ENCODE measurements at places on chromosomes 1 and 21. TPM values are rescaled to one million over a fixed set of nuclear protein-coding genes. Genes with fewer than 3 reads are reported as not detected.

GRCh38 chr21:45277101-45278045 lies 10.3 kb downstream of the POFUT2 start:
- DNase-seq = no peak

- no peak for DNase-seq
Measured at GRCh38 chr1:109792056-109792831, 28.5 kb upstream of the EPS8L3 start.

DNA sequence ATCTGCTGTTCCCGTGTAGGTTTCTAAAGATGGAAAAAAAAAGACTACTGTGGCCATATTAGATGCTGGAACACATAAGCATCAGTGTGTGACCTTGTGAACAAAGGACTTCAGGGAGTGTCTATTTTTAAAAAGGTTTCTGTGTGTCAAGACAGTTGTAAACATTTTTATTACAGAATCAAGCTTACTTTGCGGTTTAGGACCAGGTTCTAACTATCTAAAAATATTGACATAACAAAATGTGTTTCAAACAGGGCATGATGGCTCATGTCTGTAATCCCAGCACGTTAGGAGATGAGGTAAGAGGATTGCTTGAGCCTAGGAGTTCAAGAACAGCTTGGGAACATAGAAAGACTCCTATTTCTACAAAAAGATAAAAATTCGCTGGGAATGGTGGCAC lies 7.1 kb upstream of the DDI2 start:
- no peak for DNase-seq

DNA sequence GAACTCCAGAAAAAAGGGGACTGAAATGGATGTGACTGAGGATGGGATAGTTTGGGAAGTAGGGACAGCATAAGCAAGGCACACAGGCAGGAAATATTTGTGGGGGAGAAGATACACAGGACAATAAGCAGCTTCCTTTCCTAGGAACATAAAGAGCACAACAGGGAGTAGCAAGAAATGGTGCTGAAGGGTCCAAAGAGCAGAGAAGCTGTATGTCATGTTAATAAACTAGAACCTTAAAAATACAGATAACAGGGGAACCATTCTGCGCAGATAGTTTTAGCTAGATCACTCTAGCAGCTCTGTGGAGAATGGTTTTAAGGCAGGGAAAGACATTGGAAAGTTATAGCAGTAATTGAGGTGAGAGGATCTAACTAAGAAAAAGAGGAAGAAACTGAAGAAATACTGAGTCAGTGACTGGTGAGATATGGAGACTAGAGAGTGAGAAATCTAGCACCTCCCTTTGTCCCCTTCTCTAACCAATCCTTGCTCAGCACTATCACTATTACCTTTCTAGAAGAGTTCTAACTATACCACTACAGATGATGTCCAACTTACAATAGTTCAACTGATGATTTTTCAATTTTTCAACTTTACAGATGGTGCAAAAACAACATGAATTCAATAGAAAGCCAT lies 95.0 kb downstream of the CDC42BPA start:
- DNase-seq = no peak

DNA sequence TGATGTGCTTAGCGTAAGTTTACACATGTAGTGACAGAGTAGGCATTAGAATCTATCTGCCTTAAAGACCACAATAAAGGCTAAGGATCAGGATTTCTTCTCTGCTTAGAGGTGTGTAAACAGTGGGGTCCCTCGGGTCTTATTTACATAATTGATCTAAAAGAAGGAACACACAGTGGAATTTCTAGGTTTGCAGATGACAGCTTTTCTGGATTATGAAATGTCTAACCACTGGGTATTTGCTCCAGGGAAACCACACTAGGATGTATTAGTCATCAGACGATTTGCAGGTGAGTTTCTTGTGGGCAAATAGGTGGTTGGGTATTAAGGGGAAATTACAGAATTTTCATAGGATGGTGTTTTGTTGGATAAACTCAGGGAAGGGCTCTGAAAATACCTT lies 5.8 kb downstream of the LRRC8D start:
- DNase-seq = no peak

DNA sequence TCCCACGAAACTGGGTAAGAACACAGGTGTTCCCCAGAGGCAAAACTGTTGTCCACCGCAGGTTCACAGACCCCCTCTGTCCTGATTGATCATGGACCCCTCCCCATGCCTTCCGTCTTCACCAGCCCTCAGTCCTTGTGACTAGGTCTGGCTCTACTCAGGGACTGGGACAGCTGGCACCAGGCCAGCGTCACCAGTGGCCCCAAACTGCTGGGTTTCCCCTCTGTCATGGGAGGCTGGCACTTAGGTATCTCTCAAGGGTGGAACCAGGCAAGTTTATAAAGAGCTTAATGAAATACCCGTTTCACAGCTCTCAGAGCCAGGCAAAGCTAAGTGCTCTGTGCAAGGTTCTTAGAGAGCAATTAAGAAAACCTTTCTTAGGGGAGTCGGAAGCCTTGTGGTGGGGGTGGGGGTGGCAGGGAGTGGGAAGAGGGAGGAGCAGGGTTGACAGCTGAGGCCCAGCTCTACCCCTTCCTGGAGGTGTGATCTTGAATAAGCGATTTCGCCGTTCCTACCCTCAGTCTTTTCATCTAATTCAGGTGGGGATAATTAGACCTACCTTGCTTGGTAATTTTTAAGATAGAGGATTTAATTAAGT lies 35.0 kb upstream of the IFNLR1 start:
- no peak for DNase-seq

Gene KCNE2
- total RNA-seq = not detected

- DNase-seq = no peak
Measured at GRCh38 chr1:180505732-180506335, 3.5 kb upstream of the ACBD6 start.

All from activated naive CD8-positive, alpha-beta T cell treated with anti-CD3 and anti-CD28 coated beads for 36 hours (primary cell).